ENCODE measurements at places on chromosomes 7 and 10.

DNA sequence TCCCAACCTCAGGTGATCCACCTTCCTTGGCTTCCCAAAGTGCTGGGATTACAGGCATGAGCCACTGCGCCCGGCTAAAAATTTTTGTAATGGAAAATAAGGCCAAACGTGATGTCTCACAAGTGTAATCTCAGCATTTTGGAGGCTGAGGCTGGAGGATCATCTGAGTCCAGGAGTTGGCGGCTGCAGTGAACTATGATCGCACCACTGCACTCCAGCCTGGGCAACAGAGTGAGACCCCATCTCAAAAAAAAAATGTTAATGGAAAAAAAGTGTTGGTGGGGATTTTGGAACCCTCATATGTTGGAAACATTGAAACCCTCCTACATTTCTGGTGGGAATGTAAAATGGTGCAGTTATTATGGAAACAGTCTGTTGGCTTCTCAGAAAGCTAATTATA, 2.7 kb upstream of the SRPK2 start:
- DNase-seq = no peak

- DNase-seq = no peak
Observed at GRCh38 chr7:20019757-20020432, 197.3 kb downstream of the MACC1 start.

DNA sequence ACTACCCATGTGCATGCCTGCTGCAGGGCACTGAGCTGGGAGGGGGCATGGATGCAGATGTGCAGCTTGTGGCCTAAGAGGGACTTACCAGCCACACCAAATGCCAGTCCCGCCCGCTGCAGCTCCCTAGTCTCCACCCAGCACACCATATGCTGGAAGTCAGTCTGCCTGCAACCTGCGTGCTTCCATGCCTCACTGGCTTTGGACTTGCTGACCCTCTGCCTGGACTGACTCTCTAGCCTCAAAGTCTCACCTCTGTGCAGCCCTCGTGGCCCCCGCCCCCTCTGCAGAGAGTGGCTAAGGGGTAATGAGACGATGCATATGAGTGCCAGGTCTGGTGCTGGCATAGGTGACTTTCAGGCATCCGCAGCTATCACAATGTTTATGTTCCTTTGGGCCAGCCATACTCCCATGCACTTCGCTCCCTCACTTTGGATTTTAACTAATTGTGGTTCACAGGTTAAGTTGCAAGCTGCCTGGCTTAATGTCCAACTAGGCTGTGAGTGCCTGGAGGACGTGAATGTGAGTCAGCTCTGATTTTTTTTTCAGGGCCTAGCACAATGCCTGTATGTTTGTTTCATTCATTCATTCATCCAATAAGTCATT, 21.7 kb downstream of the TRIM8 start:
- no peak for DNase-seq

GRCh38 chr10:7512487-7512886, 101.7 kb upstream of the SFMBT2 start:
- DNase-seq = no peak

GRCh38 chr10:52703898-52704297, 68.7 kb downstream of the MBL2 start:
- DNase-seq = no peak

- DNase-seq = no peak
Observed at GRCh38 chr7:142337054-142338001, 79.5 kb upstream of the PRSS58 start.

GRCh38 chr7:73899731-73900142, 38.8 kb downstream of the TMEM270 start:
- DNase-seq = no peak

DNA sequence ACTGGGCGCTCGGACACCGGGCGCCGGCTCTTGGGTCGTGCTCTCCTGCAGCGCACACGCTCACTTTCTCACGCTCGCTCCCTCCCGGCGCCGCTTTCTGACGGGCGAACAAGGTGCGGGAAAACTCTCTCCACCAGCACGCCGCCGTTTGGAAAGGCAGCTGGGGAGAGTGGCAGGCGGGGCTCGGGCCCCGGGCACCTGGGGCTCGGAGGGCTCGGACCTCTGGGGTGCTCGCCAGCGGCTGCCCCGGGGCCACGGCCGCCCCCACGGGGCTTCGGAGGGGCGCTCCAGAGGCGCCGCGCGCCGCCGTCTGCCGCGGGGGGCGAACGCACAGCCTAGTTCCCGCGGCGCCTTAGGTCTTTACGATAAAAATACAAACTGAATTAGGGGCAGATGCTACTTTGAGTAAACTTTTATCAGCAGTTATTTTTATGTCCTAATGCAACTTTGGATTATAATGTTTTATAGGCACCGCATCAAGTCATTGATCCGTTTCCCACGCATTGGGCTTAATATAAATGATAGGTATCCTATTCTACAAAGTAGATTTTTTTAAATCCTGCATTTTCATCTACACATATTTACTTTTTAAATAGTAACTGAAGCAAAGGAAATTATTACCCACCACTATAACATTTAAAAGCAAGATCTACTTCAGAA, 535 bp upstream of the EPC1 start:
- peak; percentile 14 for DNase-seq

GRCh38 chr10:5987747-5988146, 10.4 kb upstream of the IL15RA start:
- DNase-seq = no peak

- DNase-seq = no peak
Observed at GRCh38 chr10:58239561-58240169, 28.0 kb downstream of the IPMK start.

DNA sequence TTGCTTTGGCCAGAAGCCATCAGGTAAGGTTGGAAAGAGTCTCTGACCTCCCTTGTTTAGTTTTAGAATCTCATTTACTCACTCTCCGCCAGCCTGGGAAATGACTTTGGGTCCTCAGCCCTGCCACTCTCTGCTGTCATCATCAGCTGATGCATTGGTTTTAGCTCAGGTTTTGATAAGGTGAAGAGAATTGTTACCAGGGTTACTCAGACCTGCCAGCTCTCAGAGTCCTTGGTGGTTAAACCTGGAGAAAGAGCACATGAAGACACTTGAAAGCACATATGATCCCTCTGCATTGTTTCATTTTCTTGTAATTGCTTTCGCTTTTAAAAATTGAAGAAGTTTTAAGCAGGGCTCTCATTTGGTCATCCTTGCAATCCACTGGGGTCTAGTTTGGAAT, 4.0 kb upstream of the CROT start:
- DNase-seq = no peak

- no peak for DNase-seq
Observed at GRCh38 chr7:63093481-63093880, 905.2 kb upstream of the ZNF722 start.

Data from stimulated activated CD8-positive, alpha-beta memory T cell treated with anti-CD3 and anti-CD28 coated beads, Interleukin-4, amount 100 ng/mL, for 1 hour (primary cell).